ENCODE measurements at places on chromosomes 11 and 22.

- no peak for DNase-seq
These were observed 11.0 kb upstream of the CCDC34 start for GRCh38 chr11:27373856-27374602.

DNA sequence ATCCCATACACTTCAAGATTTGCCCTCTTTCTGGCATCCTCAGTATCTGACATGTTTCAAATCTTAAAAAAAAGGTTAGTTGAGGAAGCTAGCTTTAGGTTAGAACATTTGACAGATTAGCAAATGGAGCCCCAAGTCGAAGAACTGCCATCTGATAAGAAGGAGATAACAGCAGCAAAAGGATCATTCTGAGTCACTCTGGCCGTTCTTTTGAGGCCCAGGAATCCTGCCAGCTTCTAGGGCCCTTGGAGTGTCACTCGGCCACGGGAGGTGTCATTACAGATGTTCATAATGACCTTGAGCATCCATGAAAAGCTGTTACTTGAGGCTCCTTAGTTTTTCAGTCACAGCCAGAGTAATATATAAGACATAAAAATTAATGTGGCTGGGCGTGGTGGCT, 132.1 kb upstream of the RASSF10 start:
- DNase-seq = no peak

- no peak for DNase-seq
These were observed 889.0 kb downstream of the TBC1D22A start for GRCh38 chr22:47651216-47651987.

DNA sequence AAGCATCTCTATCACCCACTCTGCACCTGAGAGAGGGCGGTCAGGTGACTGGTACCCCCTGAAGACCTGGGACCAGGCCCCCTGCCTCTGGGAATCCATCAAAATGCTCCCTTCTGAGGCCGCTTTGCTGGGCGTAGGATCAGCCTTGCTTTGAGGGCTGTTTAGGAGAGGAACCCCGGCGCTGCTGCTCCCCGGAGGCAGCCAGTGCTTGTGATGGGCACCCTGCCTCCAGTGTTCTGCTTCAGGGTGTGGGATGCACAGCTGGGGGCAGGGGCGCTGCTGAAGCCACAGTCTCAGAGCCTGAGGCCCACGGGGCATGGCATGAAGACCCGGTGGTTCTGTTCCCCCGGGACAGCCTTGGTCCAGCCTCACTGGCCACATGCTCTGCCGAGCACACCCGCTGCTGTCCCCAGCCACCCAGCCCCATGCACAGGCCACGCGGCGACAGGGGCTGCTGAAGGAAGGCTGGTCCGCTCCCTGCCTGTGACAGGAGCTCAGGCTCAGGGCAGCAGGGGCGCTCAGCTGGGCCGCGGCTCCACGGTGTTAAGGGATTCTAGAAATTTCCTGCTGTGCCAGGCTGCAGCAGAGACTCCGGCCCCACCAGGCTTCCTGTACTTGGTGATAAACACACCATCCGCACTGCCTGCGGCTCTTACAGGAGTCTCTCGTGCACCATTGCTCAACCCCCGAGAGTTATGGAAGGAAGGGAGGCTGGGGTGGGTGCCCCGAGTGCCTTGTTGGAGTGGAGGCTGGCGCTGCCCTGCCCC, 91.0 kb downstream of the KCNQ1 start:
- no peak for DNase-seq
